Hematopoietic multipotent progenitor cell (in vitro differentiated cells): ENCODE measurements at places on chromosomes 4 and X.

DNA sequence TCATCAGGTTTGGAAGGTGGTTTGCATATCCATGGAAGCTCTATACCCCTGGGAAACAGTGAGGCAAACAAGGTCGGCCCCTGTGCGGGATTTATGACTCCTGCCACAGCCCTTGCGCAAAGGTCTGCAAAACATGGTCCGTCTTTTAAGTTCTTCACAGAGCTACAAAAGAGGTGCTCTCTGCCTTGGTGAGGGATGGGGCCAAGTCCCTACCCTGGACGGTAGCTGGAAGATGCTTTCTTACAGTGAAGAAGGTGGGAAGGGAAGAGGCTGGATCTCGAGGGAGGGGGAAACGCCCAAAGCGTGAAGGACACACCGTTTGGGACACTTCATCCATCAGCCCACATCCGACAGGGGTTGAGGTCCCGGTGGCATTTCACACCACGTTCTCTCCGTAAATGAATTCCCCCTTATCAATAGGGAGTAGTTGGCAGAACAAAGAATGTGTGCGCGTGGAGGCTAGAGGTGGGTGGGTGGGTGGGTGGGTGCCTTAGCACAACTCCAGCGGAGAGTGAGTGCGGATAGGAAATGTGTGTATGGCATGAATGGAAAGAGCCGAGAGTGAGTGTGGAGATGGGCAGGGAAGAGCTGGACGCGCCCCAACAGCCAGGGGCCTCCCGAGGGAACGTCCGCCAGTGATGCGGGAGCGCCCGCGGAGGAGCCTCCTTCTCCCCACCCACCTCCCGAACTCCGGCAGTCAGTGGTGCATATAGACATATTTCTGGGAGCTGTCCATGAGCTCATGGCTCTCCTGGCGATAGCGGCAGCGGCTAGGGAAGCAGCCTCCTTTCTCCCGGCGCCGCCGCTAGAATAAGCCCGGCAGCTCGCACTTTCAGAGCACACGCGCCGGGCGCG, 68.3 kb downstream of the LARP7 start:
- no peak for DNase-seq

- DNase-seq = no peak
These were observed 78.6 kb upstream of the BOD1L1 start for GRCh38 chr4:13706120-13706519.

GRCh38 chr4:7212101-7212674, 19.9 kb downstream of the SORCS2 start:
- DNase-seq = no peak

DNA sequence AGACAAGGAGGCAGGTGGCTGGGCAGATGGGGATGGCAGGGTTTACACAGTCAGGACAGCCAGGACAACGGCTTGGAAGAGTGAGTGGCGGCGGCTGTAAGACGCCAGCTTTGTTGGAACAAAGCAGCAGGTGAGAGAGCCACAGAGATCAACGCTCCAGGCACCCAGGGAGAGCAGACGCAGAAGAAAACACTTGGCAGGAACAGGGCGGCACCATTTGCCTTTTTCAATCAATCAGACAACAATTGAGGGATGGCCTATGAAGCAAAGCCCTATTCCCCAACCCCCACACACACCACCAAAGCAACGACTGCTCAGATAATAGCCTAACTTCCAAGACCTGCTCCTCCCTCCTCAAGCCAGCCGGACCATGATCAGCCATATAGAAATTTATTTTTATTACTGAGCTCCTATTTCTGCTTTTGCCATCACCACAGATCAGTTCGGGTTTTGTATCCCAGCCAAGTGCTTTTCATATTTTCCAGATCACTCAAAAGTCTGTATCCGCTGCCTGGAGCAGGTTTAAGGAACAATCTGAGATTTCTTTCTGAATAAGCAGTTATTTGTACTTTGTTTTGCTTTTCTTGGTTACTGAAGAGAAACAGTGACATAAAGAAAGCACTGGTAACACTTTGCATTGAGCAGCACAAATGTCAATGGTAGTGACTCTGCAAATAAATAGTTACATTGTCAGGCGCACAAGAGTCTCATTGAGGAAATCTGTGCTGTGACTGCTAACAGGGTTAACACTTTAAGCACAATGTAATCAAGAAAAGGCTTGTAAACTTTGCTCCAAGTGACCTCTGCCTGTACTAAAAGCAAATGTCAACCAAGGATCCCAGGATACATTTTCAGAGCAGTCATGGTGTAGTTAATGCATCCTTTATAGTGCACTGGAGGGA, 81.8 kb upstream of the RBPJ start:
- DNase-seq = no peak

- DNase-seq = no peak
These were observed 320.1 kb upstream of the NDST4 start for GRCh38 chr4:115433491-115433890.

- DNase-seq = no peak
These were observed 51.9 kb upstream of the IRF2 start for GRCh38 chr4:184526228-184526627.

DNA sequence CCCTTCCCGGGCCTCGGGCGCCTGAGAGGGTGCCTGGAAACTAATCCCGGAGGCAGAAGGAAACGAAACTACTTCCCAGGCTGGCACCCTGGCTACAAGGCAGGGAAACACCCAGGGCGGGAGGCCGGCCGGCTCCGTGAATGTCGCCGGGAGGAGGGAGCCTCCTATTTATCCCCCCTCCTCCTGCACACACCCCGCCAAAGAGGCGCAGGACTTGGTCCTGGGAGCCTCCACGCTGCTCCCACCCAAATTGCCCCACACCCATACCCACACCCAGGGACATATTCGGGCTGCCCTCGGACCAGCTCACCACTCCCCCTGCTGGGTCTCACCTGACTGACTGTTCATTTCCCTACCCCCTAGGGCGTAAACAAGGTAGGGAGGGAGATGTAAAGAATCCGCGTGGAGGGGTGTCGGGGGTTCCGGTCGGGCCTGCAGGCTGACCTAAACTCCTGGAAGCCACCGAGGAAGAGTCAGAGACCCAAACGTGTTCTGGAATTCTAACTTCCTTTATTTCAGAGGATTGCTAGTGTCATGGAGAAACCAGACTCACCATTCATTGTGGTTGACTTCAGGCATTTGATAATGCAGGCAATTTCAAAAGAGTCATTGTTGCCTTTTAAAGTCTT, at the start of gene BTC:
TSS of gene BTC (minus strand) at position 142 of the 629 bp plus-strand sequence. CDS start 198 bp downstream, outside the sequence.
- peak; percentile 68 for DNase-seq

GRCh38 chr4:147480891-147481576, at the start of gene EDNRA:
Gene EDNRA (plus strand): TSS chr4:147481097. CDS start chr4:147485682, 4,585 bp downstream.
- no peak for DNase-seq

- DNase-seq = no peak
These were observed 11.6 kb upstream of the TNIP2 start for GRCh38 chr4:2767705-2768074.

GRCh38 chr4:3174371-3175338, 74.3 kb upstream of the MSANTD1 start:
- no peak for DNase-seq

- no peak for DNase-seq
These were observed 141.5 kb upstream of the FRMPD4 start for GRCh38 chrX:11996810-11997209.

DNA sequence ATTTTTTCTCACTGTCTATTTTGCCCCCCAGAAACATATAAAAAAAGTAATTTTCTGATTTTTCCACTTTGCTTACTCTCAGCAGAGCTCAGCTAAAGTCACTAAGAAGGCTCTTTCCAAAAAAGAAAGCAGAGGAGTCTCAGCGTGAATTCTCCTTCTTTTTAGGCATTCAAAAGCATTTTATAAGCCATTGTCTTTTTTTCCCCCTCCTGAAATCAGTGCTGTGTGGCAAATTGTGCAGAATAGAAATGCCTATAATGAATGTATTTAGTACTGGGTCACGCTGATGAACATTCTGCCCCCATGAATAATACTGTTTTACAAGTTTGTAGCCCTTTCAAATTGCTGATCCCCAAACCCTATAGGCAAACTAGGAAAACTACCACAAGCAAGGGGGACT, 1.6 kb upstream of the PCDH18 start:
- no peak for DNase-seq

DNA sequence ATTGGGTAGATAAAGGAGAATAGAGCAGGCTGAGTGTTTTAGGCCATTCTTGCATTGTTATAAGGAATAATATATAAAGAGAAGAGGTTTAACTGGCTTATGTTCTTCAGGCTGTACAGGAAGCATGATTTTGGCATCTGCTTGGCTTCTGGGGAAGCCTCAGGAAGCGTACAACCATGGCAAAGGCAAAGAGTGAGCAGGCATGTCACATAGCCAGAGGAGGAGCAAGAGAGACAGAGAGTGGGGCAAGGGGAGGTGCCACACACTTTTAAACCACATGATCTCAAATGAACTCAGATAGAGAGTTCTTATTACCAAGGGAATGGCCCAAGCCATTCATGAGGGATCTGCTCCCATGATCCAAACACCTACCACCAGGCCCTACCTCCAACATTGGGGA, 4.4 kb upstream of the METTL14 start:
- no peak for DNase-seq

GRCh38 chrX:42930951-42931350, 153.0 kb upstream of the PPP1R2C start:
- no peak for DNase-seq

DNA sequence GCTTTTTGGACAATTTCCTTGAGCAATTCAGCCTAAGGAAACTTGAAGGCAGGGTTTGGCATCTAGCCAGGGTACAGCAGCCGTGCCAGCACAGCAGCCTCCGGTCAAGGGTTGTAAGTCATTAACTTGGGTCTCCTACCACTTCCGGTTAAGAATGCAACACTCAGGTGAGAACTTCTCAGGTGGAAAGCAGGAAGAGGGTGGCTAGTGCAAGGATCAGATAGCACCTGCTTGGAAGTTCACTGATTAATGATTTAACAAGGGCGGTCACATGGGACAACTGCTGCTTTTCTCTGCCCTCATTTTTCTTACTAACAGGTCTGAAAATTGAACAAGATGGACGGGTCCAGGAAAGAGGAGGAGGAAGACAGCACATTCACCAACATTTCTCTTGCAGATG, 30.1 kb upstream of the SCOC start:
- no peak for DNase-seq

- no peak for DNase-seq
These were observed 2387.7 kb upstream of the TENM3 start for GRCh38 chr4:179855469-179855868.

GRCh38 chr4:124505211-124505610, 207.3 kb downstream of the ANKRD50 start:
- no peak for DNase-seq

- DNase-seq = no peak
These were observed 18.4 kb downstream of the SLC38A5 start for GRCh38 chrX:48451708-48452107.

DNA sequence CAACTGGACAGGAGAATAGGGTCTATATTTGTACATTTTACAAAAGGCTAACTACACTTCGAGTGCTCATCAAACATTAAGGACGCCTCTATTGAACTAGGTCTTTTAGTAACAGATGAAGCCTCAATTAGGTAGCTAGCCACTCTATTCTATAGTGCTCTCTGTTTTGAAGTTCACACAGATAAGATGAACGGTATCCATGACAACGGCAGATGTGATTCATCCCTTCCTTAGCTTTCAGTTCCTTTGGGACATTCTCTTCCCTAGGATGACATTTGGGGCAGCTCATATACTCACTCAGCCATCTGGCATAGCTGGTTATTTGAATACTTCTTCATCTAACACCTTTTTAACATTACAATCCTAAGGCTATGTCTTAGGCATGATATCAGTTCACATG, 62.4 kb upstream of the WDFY3 start:
- no peak for DNase-seq

GRCh38 chrX:120560405-120560841, 339 bp downstream of the CUL4B start:
- DNase-seq = peak; percentile 13

DNA sequence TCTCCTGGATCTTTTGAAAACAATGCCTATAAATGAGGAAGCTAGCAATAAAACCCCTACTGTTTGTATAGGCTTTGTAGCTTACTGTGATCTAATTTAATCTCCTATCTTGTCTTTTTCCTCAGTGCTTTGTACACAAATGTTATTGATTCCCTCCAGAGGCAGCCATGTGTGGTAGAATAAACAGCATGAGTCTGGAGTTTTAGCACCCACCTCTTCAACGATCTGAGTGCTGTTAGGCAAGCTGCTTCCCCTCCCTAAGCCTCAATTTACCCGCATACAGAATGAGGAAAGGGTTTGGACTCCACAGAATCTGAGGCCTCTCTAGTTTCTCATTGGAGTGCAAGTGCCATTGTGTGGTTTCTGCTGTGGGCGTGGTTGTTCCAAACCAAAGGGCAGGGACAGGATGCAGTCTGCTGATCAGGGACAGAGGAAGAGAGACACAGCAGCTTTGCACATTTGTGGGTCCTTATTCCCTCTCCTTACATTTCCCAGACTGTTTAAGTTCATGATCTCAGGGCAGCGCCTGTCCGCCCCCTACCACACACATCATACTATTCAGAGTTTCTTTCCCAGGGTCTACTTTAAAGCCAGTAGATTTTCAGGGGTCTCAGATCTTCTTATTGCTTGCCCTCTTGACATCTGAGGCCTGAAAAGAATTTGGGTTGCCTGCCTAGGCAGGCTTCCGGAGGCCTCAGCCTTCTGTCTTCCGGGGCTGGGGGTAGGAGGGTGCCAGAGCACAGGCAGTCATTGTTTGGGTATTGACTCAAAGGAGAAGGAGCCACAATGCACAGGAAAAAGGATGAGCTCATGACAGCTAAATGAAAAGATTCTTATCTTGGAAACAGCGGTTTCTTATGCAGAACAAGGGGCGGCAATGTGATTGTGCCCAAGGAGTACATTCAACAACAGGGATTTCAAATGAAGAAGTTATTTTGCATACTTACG, 114.9 kb upstream of the TEX13D start:
- DNase-seq = peak; percentile 25

DNA sequence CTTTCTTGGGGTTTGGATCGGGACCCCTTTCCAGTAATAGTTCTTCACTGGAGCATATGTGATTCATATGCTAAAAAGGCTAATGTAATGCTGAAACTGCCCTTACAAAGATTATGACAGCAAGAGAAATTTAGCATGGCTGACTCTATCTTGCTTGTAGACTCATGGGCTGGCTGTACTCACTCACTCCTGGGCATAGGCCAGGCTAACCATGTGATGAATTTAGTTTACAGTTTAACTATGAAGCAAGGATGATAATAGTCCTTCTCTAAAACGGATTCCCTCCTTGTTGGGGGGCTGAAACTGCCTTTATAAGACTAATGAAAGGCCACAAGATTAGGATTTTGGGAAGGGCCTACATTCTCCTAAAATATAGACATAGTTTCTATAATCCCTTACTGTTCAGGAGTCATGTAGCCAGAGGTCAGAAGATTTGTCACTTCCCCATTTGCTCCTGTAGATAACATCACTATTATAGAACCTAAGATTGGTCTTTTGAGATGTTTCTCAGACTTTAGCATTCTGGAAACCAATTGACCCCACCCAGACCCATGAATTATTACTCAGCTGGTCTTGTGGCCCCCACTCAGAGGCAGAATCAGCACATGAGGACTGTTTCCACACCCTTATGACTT, 20.8 kb upstream of the CEP135 start:
- no peak for DNase-seq

- DNase-seq = no peak
These were observed 26.6 kb upstream of the CD99 start for GRCh38 chrX:2664502-2664901.

- no peak for DNase-seq
These were observed 398.7 kb upstream of the PPP1R2C start for GRCh38 chrX:43176686-43177085.
